Activated T-cell treated with anti-CD3 and anti-CD28 coated beads for 48 hours (primary cell): ENCODE measurements at places on chromosomes 2 and 18.

DNA sequence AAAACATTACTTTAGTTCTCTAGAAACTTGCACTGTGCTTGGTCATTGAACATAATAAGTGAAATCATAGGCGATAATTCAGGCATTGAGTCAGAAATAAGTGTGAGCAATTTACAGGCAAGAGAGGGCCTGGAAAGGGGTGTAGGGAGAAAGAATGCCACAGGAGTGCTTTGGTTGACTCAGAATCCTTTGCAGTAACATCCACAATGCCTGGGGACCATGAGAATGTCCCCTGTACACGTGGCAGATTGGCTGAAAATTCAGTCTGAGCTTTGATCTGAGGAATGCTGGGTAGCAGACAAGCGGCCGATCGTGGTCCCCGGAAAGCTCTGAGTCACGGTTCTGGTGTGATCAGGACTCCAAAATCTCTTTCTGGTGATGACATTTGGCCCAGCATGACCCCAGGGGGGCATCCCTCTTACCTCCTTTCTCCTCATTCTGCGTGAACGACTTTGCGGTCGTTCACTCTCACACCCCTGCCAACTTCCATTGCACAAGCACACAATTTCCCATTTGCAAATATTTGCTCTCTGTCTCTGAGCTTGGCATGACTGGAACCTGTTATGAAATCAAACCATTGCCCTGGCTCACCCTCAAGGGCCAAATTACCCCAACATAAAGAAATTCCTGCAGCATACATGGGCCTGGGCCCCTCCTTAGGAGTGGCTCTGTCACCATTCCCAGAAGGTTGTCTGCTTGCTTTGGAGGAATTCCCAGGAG, 305.0 kb upstream of the EPAS1 start:
- DNase-seq, result no peak

- no peak for DNase-seq
These were observed 95.7 kb downstream of the ASXL3 start for GRCh38 chr18:33673689-33674088.

GRCh38 chr2:133362061-133362476, 206.2 kb downstream of the NCKAP5 start:
- DNase-seq, result no peak

GRCh38 chr2:159484532-159484931, 131.8 kb downstream of the BAZ2B start:
- no peak for DNase-seq

DNA sequence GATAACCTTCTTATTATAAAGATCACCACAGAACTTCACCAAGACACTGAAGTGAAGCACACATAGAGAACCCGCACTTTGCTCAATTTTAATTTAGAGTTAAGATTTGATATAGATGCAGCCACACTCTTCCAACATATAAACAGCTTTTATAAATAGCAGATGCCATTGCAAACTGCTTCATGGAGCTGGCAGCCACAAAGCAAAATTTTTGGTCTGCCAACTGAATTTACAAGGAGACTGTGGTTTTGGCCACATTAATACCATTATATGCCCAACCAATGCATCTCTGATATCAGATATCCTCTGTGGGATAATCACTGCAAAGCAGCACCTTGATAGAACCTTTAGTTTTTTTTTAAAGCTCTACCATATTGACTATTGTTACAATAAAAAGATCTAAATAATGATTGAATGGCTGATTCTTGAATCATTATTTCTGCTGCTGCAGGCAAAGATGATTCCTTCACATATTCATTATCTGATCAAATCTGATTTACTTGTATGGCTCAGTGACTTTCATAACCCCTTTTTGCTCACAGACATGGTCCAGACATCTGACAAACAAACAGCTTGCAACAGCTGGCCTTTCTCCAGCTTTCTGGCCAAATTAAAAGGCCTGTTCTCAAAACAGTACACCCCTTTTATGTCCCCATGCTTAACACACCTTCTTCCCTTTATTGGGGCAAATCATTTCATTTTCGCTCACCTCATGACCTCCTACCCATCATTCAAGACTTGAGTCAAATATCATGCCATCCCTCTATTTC, 88.4 kb downstream of the METTL4 start:
- DNase-seq, result no peak

DNA sequence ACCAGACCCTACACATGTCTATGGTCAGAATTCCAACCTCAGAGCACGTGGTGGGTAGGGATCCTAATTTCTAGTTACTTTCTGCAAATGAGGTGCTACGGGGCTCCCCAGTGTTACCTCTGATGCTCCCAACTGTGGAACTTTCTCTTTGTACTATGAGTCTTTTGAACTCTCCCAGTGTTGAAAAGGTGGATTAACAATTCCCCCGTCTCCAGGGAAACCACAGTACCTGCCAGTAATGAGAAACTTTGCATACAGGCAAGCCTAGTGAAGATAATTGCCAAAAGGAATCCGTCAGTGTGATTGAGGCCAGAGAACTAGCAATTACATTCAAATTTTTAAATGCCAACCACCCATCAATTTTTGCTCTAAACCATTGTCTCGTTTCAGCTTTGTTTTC, 129.0 kb upstream of the FOSL2 start:
- DNase-seq, result no peak
